ENCODE measurements at places on chromosomes 6 and 20.

DNA sequence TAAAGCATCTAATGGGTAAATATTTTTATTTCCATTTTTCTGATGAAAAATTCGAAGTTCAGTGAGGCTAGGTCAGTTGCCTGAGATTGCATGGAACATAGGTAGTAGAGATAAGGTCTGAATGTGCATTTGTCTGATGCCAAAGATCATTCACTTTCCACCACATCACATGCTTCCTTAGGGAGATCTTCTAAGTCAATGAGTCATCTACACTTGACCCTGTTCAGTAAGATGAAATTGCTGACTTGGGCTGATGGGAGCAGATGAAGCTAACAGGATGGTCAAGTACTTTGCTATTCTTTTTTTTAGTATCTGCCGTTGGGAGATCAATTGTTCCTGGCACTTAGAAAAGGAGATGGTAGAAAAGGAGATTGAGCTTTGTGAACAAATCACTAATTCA lies 511.3 kb downstream of the PHF3 start:
- no peak for DNase-seq

DNA sequence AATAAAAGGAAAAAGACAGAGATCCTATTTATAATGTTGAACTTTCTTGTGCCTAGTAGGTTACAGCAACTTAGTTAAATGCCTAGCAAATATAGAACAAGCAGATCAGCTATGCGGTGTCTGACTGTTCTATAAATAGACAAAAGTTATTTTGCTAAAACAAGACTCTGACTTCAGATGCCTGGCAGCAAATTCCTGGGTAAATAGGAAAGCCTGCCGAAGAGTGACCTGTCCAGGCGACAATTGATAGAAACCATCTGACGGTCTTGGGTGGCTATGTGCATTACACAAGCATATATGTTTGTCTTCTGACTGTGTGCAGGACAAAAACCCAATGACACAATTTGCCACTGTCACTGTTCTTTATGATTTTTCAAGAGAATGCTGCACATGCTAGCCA lies 38.0 kb upstream of the PDE10A start:
- no peak for DNase-seq

- peak; percentile 60 for DNase-seq
These were observed 3.9 kb upstream of the SRSF3 start for GRCh38 chr6:36590237-36590636.

- DNase-seq: peak; percentile 73
These were observed 13.7 kb downstream of the NEDD9 start for GRCh38 chr6:11218538-11219399.

DNA sequence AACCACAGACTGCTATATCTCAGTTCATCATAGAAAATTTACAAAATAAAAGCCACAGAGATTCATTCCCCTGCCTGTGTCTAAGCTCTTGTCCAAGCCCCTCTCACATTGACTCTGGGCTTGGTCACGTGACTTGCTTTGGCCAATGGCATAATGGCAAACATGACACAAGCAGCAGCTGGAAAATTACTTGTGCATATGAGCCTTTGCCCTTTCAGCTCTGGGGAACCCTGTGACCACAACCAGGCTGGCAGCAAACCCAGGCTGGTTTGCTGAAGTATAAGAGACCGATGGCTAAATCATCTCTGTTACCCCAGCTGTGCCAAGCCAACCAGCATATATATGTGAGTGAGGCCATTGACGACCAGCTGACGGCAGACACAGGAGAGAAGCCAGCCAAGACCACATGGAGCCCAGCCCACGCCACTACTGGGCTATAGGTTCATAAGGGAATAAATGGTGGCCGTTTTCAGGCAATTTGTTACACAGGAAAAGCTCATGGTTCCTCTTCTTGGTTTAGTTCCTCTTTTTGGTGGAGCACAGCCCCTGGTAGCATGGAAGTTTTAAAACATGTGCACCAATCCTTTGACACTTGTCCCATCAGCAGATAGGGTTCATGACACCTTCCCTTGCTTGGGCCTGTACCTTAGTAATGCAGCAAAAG lies 31.8 kb upstream of the RSPO4 start:
- DNase-seq: peak; percentile 90

DNA sequence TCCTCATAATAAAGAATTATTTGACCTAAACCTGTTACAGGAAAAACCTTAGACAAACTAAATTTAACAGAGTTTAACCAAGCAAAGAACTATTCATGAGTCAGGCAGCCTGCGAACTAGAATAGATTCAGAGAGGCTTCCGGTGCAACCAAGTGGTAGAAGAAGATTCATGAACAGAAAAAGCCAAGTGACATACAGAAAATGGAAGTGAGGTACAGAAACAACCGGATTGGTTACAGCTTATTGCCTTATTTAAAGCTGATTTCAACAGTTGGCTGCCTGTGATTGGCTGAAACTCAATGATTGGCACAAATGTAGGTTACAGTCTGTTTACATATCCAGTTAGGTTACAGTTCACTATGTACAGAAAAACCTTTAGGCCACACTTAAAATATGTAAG lies 10.1 kb downstream of the PPP1R3G start:
- DNase-seq: no peak

GRCh38 chr20:63627129-63627750 lies 339 bp upstream of the GMEB2 start:
- DNase-seq: peak; percentile 99

- peak; percentile 64 for DNase-seq
These were observed 23.1 kb downstream of the VPS52 start for GRCh38 chr6:33248643-33248931.

DNA sequence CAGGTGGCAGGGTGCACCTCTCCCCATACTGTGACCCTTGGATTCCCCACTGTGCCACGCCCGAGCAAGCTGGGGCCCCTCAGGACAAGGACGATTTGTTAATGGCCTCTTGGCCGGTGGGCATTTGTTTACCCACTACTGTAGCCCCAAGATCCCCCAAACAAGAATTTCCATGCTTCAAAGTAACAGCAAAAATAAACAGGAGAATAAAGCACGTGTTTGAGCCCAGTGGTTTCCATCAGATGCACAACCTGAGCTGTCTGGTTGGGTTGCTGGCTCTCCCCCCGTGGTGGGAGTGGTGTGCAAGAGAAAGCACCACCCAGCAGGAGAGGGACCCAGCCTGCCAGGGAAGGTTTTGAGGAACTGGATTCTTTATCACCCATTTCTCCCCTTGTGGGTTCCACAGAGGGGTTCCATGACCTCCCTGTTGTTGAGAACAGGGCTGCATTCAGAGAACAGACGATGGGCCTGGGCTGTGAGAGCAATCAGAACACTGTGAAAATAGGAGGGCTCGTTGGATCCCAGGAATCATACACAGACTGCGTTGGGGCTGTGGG lies 4.8 kb downstream of the CD93 start:
- no peak for DNase-seq

Data from suppressor macrophage (primary cell).